ENCODE measurements at places on chromosomes 16 and 17.

- DNase-seq, result no peak
Measured at GRCh38 chr16:56520251-56520577, 390 bp upstream of the BBS2 start.

DNA sequence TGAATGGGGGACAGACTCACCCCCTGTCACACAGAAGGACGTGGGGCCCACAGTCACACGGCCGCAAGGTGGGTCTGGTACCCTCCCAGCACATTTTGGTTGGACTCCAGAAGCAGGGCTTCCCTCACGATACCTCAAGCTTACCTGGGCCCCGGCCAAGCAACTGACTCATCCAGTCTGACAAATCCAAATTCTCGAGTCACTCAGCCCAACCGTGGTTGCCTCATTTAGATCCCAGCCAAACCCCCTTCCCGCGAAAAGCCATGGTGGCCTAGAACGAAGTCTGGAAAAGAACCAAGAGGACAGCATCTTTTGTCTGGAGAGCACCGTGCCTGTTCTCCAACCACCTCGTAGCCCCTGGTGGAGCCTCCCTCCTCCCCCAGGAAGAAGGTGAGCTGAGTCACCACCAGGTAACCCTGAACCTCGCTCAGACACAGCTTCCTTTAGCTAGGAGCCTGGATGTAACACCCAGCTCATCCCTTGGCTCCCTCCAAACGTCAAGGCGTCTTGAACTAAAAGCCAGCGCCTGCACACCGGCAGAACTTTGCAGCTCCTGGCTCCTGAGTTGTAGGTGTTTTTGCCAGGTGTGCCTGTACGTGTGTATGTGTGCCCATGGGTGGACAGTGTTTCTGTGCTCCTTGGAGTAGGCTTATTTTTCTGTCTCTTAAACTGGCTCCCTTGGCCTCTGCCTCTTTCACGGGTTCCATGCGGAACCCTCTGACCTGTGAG is 78.9 kb downstream of the CMIP start:
- DNase-seq, result no peak

DNA sequence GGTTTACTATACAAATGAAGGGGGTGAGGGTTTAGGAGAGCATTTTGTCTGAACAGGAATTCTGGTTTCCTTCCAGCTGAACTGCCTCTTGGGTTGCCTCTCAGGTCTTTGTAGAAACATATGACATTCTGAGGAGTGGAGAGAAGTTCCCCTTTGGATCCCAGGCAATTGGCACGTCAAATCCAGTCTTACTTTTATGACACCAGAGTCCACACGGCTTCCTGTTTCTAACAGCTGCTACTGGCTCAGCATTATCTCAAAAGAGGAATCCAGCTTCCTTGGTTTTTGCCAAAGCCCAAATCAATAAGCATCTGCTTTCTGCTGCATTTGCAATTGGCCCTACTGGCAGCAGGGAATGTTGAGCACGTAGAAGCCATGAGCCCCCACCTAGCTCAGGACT is 97.6 kb upstream of the FAM20A start:
- no peak for DNase-seq

- DNase-seq, result no peak
Measured at GRCh38 chr16:59696495-59696894, 962.4 kb upstream of the GOT2 start.

GRCh38 chr16:380762-381011 is 1.1 kb downstream of the PGAP6 start:
- no peak for DNase-seq

- no peak for DNase-seq
Measured at GRCh38 chr16:86481607-86482006, 28.7 kb upstream of the FOXF1 start.

DNA sequence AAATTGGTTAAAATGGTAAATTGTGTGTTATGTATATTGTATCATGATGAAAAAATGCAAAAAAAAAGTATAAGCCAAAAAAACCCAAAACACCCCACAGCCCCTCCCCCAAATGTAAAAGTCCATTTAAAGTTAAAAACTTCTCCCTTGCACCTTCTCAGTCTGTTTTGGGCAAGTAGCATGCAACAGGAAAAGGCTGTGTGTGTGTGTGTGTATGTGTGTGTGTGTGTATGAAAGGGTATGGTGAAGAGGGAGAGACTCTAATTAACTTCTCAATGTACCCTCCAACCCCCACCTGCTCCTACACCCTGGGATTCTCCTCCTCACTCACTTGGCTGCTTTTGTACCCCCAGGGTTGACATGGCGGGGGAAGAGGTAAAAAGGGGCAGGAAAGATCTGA is 9.2 kb upstream of the GGT6 start:
- DNase-seq, result no peak

Measured in H9 (cell line).